ENCODE measurements at places on chromosomes 13 and 19.

GRCh38 chr13:78632996-78633395, 26.0 kb downstream of the OBI1 start:
- no peak for DNase-seq

- DNase-seq = no peak
These were observed 16.2 kb downstream of the FRY start for GRCh38 chr13:32047793-32048192.

- no peak for DNase-seq
These were observed 152.7 kb downstream of the ZNF737 start for GRCh38 chr19:20412846-20413245.

GRCh38 chr13:92767468-92767867, 459.1 kb upstream of the GPC6 start:
- no peak for DNase-seq

DNA sequence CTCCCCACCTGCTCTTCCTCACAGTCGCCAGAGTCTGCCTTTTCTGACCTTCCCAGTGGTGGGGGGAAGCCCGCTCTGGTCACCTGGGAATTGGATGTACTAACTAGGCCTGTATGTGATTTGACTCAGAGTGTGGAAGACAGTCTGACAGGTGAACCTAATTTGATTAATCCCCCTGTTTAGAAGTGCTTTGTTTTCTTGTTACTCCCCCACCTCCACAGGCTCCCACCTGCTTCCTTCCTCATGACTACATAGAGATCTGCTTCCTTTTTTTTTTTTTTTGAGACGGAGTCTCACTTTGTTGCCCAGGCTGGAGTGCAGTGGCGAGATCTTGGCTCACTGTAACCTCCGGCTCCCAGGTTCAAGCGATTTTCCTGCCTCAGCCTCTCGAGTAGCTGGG, 44.0 kb downstream of the COG3 start:
- no peak for DNase-seq

DNA sequence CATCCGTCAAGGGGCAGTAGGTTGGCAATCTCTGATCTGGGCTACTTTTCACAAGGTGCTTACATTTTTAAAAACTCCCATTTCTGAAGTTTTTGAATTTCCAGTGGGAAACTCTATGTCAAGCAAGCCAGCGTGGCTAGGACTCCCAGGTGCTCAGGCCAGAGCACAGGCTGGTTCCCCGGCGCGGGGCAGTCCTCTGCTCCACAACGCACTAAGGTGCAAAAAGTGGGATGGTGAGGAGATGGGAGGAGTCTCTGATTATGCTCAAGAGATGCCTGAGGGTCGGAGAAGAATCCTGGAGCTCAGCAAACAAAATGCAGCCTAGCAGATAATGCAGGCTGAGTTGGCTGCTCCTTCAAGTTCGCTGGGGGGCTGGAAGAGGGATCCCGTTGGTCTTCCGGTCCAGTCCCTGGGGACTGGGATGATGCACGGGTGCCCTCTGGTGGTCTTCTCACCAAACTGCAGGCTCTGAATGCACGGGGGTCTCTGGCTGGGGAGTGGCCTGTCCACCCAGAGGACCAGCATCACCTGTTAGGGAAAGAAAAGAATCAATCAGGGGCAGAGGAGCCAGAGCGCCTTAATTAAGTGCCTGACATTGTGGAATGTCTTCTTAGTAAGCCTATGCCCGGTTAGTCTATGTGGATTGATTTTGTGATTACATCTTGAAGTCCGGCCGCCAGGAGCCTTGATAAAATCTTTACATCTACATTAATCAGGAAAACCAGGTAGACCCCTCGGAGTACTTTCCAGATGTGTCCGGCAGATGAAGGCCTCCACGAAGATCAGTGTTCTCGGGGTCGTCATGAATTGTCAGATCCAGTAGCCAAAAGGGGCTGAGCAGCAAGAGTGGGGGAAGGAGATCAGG, 244.4 kb upstream of the MAB21L1 start:
- no peak for DNase-seq

GRCh38 chr13:52001120-52001731, 10.0 kb downstream of the ATP7B start:
- no peak for DNase-seq

DNA sequence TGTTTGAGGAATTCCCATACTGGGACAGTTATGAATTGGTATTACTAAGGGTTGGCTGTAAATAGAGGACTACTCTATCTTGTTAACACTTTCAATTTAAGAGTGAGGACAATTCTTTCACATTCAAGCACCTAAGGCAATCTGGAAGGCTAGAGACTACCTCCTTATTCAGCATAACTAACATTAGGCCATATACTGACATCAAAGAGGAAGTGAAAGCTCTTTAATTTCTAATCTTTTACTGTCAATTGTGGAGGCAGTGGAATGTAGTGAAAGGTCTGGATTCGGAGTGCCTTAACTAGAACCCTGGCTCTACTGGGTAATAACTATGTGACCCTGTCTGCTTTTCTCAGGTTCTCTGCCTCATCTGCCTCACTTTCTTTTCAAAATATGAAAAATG, 134.0 kb downstream of the UFM1 start:
- no peak for DNase-seq

DNA sequence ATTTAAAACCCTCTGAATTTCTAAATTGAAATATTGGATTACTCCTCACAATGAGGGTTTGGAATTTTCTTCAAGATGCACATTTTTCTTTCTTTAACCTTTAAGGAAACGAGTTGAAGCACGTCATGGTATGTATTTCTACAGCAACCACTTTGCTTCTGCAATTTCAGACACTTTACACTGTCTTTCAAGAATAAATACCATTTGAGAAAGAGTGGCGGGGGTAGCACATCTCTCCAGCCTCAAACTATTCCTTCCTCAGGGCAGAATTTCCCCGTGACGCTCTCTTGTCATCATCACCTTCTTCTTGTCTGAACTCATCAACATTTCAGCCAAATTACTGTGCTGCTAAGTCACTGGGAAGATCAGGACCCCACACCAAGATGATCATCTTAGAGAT, 1073.4 kb downstream of the EFNB2 start:
- DNase-seq = no peak

GRCh38 chr19:3233831-3234230, 9.4 kb downstream of the CELF5 start:
- no peak for DNase-seq

DNA sequence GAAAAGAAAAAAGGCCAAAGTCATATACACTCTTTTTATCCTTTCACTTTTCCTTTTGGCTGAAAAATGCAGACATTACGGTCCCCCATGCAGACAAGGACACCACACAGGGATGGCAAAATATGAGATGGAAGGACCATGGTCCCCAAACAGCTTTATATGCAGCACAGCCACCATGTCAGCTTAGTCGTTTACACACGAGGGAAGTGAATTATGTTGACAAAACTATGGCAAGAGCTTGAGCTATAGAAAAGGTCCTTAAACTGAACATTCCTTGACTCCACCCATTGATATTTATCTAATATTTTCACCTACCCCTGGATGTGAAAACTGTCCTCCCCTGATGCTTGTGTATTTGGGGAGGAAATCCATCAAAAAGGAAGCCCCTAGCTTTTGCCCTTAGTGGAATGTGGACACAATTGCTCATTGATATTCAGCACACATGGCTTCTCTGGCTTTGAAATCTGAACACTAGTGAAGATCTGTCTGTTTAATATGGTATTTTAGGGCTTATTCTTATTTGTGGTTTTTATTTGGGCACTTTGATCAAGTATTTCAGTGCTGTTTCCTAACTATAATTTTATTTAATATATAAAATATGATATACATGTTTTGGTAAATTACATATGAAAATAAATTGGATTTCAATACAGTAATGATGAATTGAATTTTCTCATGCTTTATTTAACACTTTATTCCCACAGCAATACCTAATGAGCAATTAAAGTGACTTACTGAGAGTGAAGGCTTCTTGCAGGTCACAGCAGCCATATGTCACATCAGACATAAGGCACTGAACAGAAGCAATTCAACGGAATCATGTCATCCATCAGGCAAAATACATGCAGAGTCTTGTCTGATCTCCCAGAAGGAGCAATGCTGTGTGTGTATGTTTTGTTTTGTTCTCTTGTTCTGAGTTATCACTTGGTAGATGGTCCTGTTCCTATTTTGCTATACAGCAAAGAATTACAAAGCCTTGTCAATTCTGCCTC, 6.8 kb upstream of the GTF2F2 start:
- no peak for DNase-seq

- no peak for DNase-seq
These were observed 7.8 kb downstream of the SIGLEC12 start for GRCh38 chr19:51493776-51494175.

DNA sequence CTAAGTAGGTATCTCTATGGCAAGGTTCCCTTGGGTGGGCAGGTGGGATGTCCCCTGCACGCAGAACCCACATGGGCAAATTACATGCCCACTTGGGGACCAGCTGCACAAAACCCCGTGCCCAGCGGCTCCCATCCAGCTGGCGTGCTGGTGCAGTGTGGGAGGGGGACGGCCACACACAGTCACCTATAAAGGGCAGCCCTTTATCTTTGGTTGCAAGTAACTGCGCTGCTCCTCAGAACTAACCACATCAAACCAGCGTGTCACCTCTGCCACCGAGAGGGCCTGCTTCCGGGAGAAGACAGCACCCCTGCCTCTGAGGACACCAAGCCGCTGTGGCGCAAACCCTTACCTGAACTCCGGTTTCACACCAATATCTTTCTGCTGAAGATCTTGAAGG, 32.2 kb downstream of the ANKRD27 start:
- no peak for DNase-seq

DNA sequence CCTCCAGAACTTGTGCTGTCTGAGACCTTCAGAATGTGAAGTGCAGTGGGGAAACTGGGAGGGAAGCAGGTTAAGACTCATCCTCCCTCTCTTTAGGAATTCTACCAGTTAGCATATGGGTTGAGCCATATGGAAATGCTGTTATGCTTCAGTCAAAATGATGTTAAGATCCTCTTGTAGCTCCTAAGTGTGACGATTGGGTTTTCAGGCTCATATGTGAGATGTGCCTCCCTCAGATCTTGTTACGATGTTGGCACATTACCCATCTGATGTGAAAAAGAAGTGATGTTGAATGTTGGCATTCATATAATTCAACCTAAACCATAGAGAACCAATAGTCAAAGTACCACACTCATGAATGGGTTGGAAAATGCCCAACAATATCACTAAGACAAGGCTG, 67.8 kb upstream of the IPO5 start:
- no peak for DNase-seq

GRCh38 chr19:50820549-50821247, 2.9 kb downstream of the KLK1 start:
- DNase-seq = peak; percentile 76

GRCh38 chr13:109644069-109644750, 142.2 kb downstream of the IRS2 start:
- DNase-seq = no peak

DNA sequence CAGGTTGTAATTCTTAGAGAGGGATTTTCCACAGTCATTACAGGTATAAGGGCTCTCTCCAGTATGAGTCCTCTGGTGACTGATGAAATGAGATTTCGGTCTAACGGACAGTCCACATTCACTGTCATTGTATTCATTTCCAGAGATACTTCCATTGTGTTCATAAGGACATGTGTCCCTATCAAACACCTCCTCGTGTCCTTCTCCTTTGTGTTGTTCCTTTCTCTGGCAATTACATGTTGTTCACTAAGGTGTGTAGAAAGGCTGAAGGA, 10.5 kb upstream of the ZSCAN18 start:
- no peak for DNase-seq

DNA sequence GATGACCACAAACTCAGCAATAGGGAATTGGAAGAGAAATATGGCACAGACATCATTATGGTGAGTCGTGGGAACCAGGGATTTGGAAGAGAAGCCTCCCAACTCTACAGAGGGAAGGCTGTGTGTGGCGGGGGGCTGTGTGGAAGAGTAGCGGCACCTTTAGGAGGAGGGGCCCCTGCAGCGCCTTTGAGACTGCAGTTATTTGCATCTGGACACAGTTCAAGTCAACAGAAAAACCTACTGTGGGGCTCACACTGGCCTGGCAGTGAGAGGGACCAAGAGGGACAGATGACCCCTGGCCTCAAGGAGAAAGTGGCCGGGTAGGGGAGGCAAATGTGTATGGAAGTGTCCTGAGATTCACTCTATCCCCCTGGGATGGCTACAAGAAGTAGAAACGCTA, 5.1 kb downstream of the ATP12A start:
- DNase-seq = no peak

- DNase-seq = no peak
These were observed 78.8 kb downstream of the SPRY2 start for GRCh38 chr13:80262051-80262695.

GRCh38 chr13:105538346-105538745, 997.1 kb downstream of the EFNB2 start:
- no peak for DNase-seq

GRCh38 chr13:24654741-24655140, 25.5 kb upstream of the ATP12A start:
- DNase-seq = no peak

DNA sequence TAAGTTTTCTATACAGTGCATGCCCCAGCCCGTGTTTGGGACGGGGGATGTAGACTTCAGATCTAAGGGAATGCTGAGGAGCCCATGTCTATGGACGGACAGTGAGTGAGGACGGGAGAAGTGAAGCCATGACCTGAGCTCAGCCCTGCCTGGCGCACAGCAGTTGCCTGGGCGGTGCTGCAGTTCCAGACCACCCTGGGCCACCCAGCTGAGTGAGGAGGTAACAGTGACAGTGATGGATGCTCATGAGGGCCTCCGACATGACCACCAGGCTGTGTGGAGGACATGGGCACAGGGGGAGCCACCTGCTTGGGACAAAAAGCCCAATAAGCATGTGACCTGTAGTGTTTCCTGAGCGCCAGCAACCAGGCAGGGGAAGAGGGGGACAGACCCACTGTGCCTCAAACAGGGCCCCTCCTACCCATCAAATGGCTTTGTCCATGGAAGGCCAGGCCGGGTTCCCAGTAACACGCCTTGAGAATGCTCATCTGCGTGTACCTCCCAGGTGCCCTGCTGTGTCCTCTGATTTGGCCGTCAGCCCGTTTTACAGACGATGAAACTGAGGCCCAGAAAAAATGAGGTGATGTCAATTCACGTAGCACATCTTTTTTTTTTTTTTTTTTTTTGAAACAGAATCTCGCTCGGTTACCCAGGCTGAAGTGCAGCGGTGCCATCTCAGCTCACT, 22.6 kb downstream of the NOSIP start:
- DNase-seq = no peak

Data from left lung (tissue), 14 donors.